LNCaP clone FGC (cell line): ENCODE measurements at places on chromosomes 4 and X.

DNA sequence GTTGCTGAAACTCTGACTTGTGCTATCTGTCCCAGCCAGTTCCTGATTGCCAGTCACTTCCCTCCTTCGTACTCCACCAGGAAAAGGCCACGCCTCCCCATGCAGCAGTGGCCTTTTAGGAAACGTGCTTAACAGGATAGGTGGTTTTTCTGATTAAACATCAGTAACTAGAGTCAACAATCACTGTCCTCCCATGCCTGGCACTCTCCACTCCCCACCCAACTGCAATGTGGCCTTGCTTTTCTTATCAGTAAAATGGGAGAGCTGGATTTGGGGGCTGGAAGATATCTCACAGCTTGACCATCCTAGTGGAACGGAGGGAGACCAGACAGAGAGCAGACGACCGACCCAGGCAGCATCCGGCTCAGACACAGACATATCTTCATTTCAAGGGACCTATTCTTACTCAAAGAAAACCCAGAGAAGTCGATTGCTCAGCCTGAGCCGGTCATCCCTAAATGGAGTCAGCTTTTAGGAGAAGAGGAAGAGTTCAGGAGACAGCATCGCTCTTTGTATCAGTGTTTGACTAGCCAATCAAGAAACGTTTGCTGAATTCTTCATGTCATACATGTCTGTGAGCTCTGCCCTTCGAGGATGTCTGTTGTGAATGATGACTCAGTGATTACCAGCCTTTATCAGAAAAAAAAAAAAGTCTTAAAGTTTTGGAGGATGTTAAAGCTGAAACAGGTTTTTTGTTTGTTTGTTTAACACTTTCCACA lies 12.7 kb upstream of the UBA6 start:
- peak; percentile 89 for DNase-seq

- peak; percentile 59 for DNase-seq
Measured at GRCh38 chr4:35520059-35520458, 724.3 kb downstream of the ARAP2 start.

DNA sequence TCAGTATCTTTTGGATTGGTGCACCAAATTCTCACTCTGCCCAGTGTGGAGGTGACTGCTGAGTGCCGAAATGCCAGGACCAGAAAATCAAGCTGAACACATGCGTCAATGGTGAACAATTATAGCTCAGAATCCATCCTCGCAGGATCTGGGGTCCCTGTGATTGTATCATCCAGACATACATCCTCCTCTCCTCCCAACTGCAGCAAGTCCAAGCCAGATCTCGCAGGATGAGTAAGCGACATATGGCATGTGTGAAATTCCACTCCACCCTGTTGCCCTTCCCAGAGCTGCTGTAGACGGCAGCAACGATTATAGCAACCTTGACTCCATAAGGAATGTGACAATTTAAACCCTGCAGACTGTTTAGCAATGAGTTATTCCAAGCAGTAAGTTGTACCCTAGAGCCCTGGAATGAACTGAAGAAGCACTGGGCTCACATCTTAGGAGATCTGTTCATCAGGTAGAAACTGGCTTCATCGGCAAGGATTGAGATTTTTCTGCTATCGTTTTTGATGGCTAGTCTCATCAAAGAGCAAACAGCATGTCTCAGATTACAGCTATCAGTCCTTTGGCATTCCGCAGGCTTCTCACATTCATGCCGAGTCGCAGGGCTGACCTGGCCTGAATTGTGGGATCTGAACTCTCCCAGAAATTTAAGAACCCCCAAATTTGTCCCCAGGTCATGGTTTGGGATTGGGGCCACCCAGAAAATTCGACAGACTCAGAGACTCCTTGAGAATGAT lies 35.5 kb upstream of the SORBS2 start:
- DNase-seq: no peak

DNA sequence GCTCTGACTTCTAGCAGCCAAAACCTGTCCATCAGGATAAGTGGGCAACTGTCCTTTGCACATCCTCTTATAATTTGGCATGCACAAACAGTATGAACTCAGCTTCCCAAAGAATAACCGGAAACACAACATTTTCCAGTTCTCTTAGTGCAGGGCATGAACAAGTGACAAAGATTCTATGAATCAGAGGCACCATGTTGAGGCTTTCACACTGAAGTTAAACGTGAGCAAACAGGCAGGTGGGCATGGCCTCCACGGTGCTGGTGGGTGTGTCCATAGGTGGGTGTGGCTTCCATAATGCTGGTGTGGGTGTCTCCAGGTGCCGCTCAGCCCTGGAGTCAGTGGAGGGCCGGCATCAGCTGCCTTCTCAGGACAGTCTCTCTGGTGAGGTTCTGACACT lies 196.5 kb downstream of the SMIM20 start:
- peak; percentile 65 for DNase-seq

GRCh38 chr4:20474119-20474518 lies 222.4 kb downstream of the SLIT2 start:
- no peak for DNase-seq

DNA sequence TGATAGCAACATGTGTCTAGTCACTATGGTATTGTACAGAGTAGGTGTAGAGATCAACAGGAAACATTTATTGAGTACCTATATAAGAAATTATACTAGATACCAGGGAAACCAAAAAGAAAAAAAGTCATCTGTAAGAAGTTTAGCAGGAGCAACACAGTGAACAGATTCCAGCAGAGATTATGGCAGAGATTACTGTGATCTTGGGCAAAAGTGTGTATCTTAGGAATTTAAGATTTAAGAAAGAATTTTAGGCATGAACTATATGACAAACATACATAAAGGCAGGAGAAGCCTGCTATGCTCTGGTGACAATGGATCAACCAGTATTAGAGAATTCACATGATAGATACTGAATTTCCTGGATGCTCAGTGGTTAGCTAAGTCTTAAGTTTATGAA lies 37.9 kb downstream of the SNCA start:
- no peak for DNase-seq

GRCh38 chr4:55435141-55435841 lies 39.5 kb downstream of the TMEM165 start:
- no peak for DNase-seq

GRCh38 chr4:17165286-17165685 lies 266.8 kb upstream of the LDB2 start:
- no peak for DNase-seq

DNA sequence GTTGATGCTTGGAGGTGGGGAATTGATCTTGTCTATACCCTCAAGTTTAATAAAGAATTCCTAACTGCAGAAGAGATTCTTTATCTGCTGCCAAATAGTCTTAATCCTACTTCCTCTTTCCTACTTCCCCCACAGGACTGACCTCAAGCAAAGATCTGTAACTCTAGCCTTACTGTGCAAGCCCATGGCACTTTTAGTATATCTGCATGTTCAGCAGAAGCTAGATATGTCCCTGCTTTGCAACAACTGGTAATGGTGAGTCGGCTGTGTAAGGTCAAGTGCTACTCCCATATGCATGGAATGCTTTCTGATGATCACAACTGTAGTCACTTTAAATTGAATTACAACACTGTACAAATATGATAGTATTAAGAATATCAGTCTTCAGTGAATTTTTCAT lies 26.3 kb upstream of the PDS5A start:
- DNase-seq: no peak
